ENCODE measurements at places on chromosomes 3 and 15.
A peak's percentile ranks its signal among the peaks of the same experiment; 100 is the strongest.

DNA sequence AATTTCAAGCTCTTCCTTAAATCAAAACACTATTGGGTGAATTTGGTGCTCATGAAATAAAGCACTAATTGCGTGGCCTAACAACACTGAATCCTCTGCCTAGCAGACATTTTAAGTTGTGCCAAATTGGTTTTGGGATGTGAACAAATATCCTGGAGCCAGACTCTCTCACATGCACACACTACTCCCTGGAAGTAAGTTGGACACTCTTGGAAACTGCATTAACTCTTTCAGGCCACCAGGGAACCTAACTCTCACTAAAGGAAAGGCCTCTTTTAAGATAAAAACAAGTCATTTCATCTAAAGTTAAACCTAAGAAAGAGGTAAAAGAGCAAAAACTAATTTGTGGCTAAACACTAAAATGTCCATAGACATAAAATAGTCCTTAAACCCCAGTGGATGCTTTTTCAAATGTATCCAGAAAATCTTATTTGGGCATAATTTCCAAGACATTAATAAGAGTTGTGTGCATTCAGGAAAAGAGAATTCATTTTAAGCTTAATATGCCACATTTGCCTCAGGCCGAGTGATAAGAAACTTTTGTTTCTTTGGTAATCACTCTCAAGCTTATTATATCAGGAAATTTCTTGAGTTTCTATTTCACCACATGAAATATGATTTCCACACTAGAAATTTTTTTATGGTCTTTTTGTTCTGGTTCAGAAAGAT, 61.8 kb downstream of the ZBTB20 start:
- no peak for DNase-seq

- no peak for DNase-seq
These were observed 147.2 kb upstream of the SLC2A2 start for GRCh38 chr3:171173736-171174135.

DNA sequence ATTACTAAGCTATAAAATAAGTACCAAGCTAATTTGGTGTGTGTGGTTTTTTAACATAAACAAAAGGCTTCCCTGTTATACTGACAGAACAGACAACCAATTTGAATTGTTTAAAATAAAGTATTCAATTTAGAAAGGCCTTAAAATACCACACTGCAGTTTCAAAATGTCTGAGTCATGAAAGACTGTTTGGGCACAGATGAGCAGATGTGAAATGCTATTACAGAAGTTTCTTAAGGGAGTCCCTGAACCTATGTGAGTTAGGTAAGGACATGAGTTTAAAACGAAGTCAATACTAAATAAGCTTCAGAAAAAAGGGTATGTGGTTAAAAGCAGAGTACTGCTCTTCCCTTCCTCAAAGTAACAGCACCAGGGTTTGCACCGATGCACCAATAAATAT, 69.7 kb upstream of the SETMAR start:
- no peak for DNase-seq

GRCh38 chr3:183883291-183884096, 1.2 kb downstream of the PARL start:
- DNase-seq: no peak

GRCh38 chr3:112689385-112689784, 48.4 kb upstream of the CCDC80 start:
- no peak for DNase-seq

DNA sequence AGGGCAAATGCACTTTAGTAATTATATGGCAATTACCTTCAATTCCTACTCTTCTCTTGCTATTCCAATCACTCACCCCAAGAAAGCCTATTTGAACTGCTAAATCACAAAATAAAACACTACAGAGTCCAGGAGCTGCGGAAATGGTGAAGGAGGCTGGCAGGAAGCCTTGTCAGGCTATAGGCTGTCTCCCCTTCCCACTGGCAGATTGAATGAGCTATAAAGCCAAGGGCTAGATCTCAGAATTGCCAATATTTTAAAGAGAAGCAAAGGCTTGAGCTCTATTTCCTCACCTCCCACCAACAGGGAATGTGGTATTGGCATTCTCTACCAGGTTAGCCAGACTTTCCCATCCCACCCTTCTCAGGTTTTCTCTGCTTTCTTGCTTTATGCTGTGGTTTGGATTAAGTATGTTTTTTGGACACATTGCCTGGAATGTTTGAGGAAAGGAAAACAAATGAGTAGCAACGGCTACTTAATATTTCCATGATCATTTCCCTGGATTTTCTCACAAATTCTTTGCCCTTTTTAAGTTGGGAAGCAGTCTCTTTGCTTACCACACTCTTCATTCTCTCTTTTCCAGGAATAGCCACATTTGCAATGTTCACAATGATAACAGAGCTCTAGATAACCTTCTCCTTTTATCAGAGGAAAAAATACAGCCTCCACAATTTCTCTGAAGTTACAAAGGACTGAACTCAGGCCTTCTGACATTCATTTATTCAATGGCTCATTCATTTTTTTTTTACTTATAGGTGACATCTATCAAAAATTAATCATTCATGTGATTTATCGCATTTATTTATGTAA, 1125.4 kb downstream of the ROBO1 start:
- no peak for DNase-seq

GRCh38 chr3:65291448-65292125, 603.8 kb upstream of the ADAMTS9 start:
- no peak for DNase-seq

DNA sequence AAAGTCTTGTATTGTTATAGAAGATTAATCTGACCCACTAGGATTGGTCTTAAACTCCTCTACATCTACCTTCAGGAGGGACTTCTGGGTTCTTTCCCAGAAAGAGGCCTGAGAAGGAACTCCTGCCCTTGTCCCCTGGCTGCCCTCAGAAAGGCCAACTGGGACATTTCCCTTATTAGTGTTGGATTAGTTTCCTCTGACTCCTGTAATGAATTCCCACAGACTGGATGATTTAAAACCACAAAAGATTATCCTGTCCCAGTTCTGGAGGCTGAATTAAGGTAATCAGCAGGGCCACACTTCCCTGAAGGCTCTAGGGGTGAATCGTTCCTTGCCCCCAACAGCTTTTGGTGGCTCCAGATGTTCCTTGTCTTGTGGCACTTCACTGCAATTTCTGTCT, 102.8 kb upstream of the NMNAT3 start:
- DNase-seq: no peak

DNA sequence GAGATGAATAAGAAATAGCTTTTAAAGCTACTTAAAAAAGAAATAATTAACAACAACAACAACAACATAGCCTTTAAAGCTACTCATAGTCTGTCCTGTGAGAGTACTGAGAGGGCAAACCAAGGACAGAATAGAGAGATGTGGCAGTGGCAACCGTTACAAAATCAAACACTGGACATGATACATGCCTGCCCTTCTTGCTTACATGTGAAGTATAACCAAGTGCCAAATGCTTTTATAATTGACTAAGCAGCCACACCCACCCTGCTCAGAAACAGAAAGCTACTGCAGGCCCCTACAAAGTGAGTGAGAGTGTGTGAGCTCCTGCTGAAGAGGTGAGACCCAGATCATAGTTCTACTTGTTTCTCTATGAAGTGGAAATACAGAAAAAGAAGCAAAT, 38.4 kb downstream of the NDUFB4 start:
- no peak for DNase-seq

DNA sequence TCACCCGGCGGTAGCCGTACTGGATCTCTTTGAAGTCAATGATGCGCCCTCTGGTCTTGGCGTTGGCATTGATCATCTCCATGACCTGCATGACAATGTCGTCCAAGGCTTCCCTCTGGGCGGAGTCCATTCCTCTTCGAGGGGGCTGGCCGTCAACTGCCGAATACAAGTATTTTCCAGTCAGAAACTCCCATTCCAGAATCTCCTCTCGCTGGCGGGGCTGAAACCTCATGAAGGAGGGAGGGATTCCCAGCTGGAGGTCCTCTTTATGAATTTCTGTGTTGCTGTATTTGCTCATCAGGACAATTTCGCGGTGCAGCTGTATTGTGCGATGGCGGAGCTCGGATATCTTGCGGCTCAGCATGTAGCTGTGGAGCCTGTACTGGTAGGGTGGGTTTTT, 73.4 kb downstream of the CHSY1 start:
- DNase-seq: no peak

- no peak for DNase-seq
These were observed 77.3 kb downstream of the CPN2 start for GRCh38 chr3:194273743-194274310.

DNA sequence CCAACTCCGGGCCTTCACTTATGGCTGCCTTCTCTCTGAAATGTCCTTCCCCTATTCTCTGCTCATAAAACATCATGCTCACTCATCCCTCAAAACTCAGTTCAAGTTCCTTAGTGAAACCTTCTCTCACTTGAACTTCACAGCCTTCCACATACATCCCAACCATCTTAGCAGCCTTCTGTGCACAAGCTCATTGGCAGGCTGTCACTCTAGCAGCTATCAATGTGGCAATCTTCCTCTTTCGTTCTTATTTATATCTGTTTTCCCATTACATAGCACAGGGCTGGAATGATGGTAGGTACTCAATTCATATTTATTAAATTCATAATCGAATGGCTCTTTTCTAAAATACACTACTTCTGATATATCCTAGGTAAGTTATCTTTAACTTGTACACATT, 66.4 kb upstream of the MCTP2 start:
- no peak for DNase-seq

DNA sequence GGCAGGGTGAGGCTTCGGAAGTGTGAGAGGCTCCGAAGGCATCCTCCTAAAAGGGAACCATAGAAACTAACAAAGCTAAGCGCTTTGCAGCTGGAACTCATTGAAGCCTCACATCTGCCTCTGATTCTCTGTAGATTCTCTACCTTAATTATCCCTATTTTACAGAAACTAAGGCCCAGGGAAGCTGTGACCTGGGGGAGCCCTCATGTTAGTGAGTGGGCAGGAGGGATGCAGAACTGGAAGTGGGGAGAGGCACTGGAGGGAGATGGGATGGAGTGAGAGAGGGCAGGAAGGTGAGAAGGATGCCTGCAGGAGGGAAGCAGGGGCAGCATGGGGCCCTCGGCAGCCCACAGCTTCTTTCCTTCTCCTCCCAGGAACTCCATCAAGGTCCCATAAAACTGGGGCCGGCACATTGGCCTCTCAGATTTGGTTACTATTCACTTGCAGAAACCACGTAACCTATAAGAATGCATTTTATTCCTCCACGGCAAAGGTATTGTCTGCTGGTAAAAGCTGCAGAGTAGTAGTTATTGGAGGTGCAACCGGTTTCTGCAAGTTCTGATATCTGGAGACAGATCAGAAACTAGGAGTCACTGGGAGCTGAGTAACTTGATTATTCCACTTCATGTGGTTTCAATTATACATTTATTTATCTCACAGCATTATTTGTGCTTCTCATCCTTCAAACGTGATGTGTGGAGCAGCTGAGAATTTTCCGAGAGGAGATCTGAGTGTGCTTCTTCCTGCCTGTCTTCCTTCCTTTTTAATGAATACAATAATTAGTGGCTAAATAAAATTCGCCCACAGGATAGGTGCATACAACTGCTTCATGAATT, 24.0 kb upstream of the CHCHD6 start:
- no peak for DNase-seq

DNA sequence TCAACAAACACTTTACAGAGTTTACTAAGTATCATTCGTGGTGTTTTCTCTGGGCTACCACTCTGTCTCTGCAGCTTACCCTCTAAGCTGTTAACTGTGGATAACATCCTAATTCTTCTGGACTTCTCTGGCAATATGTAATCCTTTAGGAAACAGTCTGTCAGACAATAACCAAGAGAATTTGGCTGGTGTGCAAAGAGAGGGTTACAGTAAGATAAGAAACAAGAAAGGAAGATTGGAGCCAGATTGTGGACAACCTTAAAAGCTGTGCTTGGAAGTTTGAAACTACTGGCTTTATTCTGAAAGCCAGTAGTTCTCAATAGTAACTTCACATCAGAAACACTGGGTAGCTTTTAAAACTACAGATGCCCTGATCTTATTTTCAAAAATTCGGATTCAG, 778 bp downstream of the ARL6 start:
- DNase-seq: no peak

DNA sequence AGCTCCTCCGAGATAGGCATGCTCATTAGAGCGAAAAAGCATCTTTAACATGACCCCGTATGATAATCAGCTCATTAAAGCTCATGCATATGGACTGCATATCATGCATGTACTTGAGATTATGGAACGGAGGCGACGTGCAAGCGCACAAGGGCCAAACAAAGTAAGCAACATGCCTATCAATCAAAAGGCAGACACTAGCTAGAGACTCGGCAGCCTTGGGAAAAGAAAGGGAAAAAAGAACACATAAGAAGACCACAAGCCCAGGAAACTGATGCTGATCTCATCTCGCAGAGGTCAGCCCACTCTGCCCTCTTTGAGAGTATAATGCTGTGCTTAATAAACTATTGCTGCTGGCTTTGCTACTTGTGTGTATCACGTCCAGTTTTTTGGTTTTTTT, 2.6 kb upstream of the ACOX2 start:
- no peak for DNase-seq

DNA sequence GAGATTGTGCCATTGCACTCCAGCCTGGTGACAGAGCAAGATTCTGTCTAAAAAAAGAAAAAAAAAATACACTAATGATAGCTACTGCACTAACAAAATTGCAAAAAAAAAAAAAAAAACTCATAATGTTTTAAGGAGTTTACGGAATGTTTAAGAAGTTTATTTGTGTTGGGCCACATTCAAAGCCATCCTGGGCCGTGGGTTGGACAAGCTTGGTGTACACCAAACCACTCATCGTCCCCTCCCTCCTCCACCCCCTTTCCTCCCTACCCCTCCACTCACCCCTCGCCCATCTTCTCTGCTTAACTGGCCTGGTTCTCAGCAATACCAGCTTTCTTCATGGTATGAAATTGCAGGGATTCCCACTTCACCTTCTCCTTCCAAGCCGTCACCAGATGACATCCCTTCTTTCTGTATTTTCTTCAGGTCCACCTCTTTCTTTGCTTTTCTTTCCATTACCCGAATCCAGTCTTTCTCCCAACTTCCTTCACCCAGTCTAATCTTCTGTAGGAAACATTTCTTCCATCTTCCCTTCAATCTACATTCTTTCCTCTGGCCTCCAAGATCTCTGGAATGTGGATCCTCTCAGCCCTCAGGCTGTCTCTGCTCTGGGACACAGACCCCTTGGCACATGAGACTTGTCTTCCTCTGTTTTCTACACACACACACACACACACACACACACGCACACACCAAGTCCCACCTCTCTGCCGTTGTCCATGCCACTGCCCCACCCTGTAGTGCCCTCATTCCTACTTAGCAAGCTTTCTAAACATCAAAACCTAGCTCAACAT, 3.5 kb upstream of the MESP1 start:
- DNase-seq: no peak

GRCh38 chr3:44477312-44478030, at the start of gene ZNF445:
ZNF445 (minus strand) TSS chr3:44477670; CDS start chr3:44455549, 22,121 bp downstream.
- peak; percentile 75 for DNase-seq

DNA sequence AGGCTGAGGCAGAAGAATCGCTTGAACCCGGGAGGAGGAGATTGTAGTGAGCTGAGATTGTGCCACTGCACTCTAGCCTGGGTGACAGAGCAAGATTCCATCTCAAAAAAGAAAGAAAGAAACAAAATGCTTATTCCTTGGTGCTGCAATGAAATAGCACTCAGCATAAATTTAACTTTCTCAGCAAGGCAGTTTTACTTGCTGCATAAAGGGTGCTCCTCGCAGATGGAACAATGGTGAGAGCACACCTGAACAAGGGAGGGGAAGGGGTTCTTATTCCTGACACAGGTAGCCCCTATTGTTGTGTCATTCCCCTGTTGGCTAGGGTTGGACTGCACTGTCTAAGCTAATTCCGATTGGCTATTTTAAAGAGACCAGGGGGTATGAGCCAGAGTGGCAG, 17.1 kb downstream of the PAK2 start:
- no peak for DNase-seq

GRCh38 chr3:131756405-131756804, 253.6 kb upstream of the MRPL3 start:
- no peak for DNase-seq
